HFF-Myc (cell line): ENCODE measurements at places on chromosomes 7 and 10.

DNA sequence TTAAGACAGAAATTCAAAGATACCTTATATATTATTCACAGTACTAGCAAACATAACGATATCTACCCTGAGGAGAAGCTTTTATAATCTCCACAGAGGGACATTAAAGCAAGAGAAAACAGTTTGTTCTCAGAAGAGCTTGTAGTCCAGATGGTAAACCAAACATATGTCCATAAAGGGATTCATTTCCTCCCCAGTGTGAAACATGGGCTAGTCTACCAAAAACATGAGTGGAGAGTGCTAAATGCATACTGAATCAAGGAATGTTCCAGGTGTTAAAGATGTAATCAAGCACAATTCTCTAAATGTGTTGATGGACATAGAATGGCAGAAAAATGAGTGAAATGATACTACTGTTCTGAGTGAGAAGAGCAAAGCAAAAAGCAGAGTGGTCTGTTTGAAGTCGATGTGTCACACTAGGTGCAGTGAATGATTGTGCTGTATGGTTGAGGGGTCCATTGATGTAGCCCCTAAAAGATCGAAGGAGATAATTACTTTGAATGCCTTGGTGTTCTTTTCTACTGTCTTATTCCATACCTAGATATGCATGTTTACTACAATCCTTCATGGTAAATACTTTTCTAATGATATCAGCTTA lies 25.3 kb downstream of the BCAP29 start:
- DNase-seq: no peak

DNA sequence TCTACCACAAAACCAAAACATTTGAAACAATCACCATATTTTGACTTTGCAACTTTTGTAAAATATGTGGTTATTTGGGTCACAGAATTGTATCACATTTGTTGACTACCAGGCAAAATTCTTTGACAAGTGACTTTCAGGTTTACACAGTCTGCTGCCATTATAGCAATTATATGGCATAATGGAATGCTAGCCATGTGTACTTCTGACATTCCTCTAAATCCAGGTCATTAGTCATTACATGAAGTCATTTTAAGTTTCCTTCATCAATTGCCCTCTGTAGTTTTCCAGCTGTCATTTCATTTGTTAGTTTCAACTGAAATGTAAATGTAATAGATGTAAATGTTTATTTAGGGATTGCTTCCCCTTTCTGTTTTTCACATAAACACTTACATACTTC lies 137.5 kb downstream of the IMMP2L start:
- DNase-seq: peak; percentile 10

DNA sequence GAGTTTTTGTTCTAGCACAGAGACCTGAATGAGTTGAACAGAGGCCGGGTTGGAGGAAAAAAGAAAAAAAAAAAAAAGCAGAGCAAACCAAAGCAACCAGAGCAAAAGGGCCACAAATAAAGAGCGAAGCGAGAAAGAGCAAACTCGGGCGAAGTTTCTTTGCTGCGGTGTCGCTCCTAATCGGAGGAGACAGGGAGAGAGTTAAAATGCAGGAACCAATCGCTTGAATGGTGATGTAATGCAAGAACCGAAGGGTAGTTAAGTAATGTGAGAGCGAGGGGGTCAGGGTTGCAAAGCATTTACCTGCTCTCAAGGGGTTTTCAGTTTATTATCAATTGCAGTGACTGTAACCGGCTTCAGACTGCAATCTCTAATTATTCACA lies 271.7 kb downstream of the TRIL start:
- DNase-seq: peak; percentile 59

DNA sequence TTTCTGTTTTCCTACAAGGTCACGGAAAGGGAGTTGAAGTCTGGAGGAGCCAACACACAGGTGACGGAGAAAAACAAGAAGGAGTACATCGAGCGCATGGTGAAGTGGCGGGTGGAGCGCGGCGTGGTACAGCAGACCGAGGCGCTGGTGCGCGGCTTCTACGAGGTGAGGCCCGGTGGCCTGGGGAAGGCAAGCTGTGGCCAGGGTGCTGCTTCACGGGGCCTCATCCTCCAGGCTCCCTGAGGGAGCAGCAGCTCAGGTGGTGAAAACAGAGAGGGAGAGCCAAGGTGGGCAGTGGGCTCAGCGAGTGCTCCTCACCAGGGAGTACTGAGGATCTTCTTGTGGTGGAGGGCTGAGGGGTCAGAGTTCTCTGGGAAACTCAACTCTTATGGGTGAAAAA lies 32.5 kb upstream of the STK17A start:
- DNase-seq: no peak

DNA sequence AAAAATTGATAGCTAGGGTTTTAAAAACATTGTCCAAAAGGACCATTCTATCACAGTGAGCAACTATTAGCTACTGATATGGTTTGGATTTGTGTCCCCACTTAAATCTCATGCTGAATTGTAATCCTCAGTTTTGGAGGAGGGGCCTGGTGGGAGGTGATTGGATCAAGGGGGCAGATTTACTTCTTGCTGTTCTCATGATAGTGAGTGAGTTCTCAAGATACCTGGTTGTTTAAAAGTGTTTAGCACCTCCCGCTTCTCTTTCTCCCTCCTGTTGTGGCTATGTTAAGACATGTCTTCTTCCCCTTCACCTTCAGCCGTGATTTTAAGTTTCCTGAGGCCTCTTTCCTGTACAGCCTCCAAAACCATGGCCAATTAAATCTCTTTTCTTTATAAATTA lies 500.4 kb upstream of the POT1 start:
- no peak for DNase-seq

GRCh38 chr7:135275971-135276580 lies 42.4 kb downstream of the STRA8 start:
- no peak for DNase-seq

- no peak for DNase-seq
Measured at GRCh38 chr7:80066639-80067038, 68.0 kb upstream of the GNAI1 start.

DNA sequence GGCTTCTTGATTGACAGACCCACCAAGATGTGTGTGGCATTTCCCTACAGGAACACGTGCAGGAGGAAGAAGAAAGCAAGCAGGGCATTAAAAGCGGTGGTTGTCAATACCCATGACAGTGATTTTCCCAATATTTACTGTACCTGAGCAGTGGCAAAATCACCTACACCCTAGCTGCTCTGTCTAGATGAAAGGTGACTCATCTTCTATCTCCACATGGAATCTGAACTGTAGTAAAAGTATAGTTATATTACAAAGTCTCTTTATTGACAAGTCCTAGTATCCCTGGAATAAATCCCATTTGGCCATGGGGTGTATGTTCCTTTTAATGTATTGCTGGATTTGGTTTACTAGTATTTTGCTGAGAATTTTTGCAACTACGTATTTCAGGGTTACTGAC lies 458.8 kb upstream of the SORCS1 start:
- DNase-seq: no peak

DNA sequence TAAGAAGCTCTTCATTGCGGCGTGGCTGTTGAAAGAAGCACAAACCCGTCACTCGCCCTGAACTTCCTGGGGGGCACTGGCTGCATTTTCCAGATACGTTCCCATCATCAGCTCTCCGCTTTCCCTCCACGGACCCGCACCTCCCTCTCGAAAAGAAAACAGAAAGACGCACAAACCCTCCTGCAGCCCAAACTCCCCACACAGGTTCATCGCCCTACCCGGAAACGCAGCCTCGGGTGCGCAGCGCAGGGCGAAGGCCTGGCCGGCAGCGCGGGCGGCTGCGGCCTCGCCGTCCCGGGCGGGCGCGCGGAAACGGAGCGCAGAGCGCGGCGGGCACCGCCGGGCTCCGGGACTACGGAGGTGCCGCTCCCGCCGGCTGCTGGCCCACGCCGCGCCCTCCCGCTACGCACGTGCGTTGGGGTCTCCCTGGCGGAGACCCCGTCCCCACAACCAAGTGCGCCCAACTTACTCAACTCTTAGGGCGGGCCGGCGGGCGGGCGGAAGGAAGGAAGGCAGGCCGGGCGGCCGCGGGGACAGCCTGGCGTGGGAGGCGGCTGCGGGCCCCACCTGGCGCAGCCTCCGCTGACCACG lies 822 bp downstream of the ZNF800 start:
- no peak for DNase-seq

DNA sequence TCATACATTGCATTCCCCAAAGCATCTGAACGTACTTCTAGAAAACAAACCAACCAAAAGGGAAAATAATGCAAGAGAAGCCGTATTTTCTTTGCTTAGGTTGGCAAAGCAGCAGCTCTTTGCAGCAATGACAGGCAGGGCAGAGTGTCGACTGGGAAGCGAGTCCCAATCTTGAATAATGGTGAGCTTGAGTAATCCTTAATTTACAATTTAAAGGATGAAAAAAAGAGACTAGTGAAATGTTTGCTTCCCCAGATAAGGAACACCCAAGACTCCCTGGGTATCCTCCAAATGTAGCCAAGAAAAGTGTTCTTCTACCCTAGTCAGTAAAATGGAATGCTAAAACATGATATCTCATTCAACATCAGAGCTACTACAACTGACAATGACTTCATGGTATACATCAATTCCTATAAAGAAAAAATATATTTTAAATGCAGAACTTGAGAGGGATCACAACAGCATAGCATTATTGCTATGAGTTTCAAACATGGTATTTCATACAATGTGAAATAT lies 32.0 kb downstream of the GPAM start:
- no peak for DNase-seq

GRCh38 chr7:20403331-20403730 lies 72.6 kb downstream of the ITGB8 start:
- no peak for DNase-seq

DNA sequence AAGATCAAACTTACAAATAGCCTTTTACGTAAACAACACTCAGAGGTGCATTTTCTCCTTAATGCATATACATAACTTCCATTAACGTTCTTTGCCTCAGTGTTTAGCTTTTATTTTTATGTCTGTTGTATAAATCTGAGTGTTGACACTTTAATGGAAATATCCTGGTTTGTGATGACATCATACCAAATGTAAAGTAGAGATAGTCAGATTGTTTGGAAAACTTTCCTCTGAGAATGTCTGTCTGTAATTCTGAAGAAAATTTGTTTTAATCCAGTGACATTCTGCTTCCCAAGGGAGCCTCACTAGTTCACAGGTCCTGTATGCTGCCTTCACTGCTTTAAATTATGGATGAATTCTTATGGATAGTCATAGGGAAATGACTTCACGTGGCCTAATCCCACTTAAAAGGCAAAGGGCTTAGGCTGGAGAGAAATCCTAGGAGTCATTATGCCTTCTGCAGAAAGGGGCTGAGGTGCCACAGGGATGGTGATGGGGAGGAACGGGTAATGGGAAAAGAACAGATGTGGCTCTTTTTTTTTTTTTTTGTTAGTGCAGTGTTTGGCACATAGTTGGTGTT lies 93.2 kb downstream of the DNAJB9 start:
- DNase-seq: no peak

DNA sequence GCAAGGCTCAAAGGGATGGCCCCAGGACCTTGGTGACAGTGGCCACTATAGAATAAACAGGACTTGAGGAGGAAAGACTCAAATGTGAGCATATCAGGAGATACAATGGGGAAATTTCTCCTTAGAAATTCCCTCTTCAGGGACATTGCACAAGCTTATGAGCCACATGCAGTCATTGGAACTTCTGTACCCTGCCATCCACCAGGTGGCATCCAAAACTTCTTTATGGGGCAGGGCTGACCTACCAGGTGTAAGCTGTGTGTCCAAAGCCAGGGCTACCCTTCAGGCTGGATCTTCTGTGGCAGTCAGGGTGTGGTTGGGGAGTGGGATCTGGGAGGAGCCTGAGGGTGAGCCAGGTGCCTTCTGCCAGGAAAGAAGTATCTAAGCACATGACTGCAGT lies 36.6 kb upstream of the LRRC18 start:
- DNase-seq: no peak

DNA sequence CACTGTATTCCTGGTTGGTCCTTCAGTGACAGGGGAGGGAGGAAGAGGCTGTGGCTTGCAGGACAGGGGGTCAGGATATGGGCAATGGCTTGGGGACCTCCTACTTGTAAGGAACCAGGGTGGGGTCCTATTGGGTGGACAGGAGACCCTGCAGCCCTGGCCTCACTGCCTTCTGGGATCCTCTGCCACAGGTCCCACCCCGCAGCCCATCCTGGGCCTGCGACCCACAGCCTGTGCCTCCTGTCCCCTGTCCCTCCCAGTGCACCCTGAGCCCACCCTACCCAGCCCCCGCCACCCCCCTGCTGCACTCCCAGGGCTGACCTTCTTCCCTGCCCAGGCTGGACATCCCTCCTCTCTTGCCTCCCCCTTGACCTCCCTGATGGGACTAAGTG lies 58.7 kb upstream of the MYL10 start:
- DNase-seq: no peak

DNA sequence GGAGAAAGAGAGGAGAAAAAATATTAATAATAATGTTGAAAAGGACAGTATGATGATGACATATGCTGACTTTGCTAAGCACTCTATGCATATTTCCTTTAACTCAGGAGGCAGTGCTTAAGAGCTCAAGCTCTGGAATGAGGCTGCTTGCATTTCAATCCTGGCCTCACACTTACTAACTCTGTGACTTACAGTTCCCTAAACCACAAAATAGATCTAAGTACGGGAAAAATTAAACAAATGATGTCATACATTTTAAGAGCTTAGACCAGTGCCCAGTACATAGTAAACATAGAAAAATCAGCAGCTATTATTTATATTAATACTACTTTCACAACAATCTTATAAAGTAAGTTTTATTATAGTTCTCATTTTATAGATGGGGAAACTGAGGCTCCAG lies 61.3 kb downstream of the GFRA1 start:
- DNase-seq: peak; percentile 82

DNA sequence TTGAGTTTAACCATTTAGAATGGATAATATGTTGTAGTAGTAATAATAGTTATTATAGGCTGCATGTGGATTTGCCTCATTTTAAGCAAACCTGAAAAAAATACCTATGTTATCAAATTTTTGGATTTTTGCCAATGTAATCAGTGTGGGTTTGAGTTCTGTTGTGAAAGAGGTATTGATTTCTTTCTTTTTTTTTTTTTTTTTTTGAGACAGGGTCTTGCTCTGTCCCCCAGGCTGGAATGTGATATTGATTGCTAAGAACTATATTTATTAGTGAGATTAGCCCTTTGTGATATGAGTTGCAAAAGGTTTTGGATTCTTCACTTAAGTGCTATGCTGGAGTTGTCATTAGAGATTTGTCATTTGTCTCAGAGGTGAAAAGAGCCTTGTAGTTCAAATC lies 124.4 kb downstream of the ST7 start:
- no peak for DNase-seq

- no peak for DNase-seq
Measured at GRCh38 chr7:110170841-110171240, 920.1 kb upstream of the LRRN3 start.

- no peak for DNase-seq
Measured at GRCh38 chr7:8151161-8151725, 110.7 kb downstream of the ICA1 start.
